ENCODE measurements at places on chromosomes 3 and 15.
A peak's percentile ranks its signal among the peaks of the same experiment; 100 is the strongest.

DNA sequence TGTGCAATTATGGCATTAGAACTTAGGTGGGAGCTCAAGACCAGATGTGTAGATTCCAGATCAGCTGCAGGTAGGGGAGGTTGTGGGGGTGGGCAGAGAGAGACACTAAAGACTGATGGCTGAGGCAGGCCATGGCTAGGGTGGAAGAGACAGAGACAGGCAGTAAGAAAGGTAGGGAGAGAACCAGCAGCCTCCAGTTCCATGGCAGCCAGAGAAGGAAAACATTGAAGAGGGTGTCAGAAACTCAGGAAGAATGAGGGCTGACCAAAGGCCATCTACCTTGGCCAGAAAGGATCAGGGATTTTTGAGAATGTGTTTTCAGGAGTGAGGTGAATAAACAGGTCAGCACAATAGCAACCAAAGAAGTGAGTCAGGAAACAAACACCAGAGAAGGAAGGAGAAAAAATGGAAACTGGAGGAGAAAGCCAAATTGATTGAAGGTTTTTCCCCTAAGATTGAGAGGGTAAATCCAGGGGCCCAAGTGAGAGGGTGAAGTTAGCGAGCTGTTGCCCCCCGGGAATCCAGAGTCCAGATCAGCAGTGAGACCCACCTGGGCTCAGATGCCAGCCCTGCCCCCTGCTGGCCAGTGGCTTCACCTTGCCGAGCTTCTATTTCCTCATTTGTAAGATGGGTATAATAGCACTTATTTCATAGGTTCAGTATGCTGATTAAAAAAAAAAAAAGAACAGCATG is 41.0 kb downstream of the ABHD2 start:
- DNase-seq, result peak; percentile 39

DNA sequence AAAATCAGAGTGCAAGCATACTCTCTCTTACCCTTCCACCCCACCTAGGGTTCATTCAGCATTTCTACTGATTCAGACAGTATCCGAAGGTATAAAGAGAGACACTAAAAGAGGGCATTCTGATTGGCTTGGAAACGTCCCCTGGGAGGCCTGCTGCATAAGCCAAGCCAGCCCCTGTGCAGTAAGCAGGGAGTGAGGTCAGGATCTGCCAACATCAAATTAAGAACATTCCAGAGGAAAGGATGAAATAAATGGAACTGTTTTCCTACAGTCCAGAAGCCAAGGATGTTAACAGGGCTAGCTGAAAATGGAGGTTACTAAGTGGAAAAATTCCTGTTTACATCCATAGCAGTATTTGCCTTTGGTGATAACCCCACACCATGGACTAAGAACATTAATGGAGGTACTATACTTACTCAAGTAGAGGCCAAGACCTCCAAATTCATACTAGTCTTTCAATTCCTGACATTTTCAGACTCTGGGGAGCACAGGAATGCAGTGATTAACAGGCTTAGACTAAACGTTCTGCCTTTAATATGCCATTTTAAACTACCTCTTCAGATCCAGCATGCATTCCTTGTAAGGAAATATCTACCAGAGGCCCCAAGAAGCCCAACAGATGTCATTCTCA is 34.5 kb downstream of the NPTN start:
- DNase-seq, result no peak

DNA sequence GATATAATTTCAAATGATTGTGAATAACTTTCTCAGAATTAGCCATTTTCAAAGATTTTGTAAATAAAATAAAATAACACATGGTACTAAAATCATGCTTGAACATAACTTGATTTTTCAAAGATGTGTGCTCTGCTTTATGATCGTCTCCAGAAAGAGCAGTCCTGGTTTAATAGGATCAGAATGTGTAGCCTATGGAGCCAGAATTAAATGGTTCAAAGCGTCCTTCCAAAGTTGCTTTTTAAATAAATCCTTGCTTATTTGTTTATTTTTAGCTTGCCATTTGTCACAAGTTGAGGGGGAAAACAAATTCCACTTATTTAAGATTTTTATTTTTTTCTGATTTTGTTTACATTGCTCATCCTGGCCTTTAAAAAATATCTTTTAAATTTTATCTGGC is 123.7 kb upstream of the SPRED1 start:
- no peak for DNase-seq

DNA sequence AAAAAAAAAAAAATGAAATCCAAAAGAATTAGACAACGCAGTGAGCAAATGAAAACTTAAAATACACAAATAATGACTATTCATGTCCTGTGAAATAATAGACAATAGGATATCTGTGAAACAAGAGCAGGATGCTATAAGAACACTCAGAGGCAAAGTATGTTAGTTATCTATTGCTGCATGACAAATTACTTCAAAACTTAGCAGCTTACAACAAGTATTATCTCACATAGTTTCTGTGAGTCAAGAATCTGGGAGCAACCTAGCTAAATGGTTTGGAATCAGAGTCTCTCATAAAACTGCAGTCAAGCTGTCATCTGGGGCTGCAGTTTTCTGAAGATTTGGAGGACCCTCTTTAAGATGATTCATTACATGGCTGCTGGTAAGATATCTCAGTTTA is 36.5 kb upstream of the ZMAT3 start:
- DNase-seq, result no peak

GRCh38 chr3:111047042-111047441 is 24.6 kb upstream of the NECTIN3 start:
- DNase-seq, result no peak

GRCh38 chr3:54830658-54831057 is 97.2 kb downstream of the LRTM1 start:
- DNase-seq, result no peak

GRCh38 chr3:23926736-23927135 is 9.8 kb downstream of the RPL15 start:
- DNase-seq, result no peak

GRCh38 chr15:88121968-88122530 is 134.5 kb downstream of the NTRK3 start:
- no peak for DNase-seq

- no peak for DNase-seq
Observed at GRCh38 chr3:45566951-45567411, 27.6 kb upstream of the LIMD1 start.

- DNase-seq, result no peak
Observed at GRCh38 chr3:130619196-130619595, 102.2 kb downstream of the COL6A6 start.

- no peak for DNase-seq
Observed at GRCh38 chr3:122660297-122660974, 20.2 kb upstream of the PARP14 start.

DNA sequence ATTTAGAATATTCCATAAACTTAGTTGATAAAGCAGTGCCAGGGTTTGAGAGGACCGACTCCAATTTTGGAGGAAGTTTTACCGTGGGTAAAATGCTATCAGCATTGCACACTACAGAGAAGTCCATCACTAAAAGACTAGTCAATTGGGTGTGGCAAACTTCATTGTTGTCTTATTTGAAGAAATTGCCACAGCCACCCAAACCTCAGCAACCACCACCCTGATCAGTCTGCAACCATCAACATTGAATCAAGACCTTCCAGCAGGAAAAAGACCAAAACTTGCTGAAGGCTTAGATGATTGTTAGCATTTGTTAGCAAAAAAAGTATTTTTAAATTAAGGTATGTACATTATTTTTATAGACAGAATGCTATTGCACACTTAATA is 60.5 kb downstream of the KLF13 start:
- DNase-seq, result no peak

DNA sequence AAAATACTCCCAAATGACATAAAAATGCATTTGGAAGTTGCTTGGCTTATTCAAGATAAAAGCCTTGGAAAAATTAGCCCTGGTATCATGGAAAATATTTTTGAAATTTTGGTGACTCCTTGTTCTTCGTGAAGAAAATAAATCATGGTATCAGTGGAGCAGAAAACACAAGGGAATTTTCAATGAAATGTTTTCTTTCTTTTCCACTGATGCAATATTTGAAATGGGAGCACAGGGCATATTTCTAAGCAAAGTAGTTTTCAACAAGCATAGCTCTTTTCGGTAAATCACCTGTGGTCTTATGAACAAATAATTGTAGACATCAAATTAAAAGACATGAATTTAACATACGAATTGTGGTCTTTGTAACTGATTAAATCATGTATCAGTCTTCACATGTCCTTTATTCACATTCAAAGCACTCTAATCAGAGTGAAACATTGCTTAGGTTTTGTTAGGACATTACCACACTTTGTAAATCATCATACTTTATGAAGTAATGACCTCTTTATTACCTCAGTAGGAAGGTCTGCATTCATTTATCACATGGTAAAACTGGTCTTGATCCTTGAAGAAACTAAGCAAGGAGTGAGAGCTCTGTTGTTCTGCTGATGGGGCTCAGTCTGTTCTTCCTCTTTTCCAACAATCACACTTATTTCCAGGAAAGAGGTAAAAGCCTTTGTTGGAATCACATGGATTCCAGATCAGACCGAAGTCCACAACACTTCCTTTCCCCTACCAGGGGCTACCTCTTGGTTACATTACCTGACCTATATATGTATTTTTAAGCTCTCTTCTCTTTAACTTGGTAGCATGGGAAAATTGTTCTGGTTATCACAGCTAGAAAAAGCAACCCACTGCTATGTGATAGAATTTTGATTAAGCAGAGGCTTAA is 413.5 kb upstream of the THBS1 start:
- DNase-seq, result no peak

GRCh38 chr3:125061170-125061569 is 5.4 kb upstream of the HEG1 start:
- no peak for DNase-seq

GRCh38 chr3:9247361-9247940 is 2.0 kb downstream of the SRGAP3 start:
- DNase-seq, result no peak

DNA sequence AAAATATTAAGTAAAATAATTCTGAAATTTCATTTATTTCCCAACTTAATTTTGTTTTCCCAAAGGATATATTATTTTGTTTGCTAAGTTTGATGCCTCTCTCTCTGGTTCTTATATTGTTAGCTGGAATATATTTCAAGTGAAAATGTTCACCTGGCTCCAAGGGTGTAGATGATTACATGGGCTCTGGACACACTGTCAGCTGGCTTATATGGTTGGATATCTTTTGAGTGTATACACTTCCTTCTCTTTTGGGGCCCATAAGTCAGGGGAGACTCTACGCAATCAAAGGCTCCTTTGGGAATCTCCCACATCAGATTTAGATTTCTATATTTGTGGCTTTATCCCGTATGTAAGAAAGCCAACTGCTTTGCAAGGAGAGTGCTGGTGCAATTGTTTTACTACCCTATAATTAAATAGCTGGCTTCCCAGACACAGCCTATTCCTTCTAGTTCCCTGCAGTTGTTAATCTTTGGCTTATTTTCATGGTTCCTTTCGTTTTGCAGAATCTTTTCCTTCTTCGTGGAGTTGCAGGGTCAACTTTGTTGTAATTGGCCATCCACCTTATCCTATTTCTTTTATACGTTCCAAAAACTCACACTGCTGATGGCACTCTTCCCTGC is 225.7 kb downstream of the DPH6 start:
- DNase-seq, result no peak

DNA sequence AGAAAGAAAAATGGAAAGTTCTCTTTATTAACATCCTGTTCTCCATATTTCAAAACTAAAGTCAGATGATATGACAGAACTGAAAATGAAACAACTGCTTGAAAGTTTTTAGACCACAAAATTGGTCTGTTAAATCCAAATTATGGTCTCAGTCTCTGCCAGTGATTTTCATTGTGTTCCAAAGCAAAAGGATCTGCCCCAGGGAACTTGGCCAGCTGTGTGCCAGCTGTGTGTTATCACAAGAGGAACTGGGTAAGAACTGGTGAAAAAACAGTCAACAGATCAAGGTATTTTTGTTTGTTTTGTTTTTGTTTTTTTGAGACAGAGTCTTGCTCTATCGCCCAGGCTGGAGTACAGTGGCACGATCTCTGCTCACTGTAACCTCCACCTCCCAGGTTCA is 323.3 kb downstream of the CTNNB1 start:
- DNase-seq, result no peak

DNA sequence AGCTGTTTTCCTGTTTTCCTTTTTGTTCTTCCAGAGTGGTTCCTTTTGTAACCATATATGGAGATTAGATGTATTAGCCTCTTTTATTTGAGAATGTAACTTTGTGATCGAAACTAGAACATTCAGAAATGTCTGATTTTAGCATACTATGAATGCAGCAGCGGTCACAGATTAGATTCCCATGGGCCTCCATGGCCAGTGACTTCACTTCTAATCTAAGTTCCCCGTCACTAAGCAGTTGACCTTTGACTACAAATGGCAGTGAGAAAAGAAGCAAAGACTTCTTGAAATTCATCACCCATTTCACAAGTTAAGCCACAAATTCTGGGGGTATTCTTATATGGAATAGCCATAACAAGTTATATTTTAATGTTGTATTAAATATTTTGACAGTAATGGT is 114.6 kb upstream of the FLNB start:
- DNase-seq, result no peak

DNA sequence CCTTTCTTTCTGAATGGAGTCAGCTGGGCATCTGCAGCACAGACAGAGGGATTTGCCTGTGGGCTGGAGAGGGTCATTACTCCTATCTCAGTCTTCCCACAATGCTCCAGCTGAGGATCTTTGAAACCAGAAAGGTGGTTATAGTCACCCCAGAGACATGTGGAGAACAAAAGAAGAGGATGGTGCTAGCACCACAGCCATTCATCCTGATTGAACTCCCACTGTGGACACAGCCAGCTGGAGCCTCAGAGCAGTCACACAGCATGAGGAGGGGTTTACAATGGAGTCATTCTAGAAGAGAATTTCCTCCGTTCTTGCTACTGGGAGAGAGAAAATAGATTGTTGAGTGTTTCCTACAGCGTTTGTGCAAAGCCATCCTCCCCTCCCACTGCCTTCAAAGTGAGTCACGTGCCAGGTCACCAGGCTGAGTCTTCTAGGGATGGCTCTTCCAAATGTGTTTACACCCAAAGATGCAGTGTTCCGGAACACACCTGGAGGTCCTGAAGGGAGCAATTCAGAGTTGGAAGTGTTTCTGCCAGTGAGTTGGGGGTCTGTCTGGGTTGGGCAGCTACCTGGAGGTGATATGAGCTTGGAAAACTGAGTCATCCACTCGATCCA is 18.9 kb upstream of the GREM1 start:
- DNase-seq, result no peak

DNA sequence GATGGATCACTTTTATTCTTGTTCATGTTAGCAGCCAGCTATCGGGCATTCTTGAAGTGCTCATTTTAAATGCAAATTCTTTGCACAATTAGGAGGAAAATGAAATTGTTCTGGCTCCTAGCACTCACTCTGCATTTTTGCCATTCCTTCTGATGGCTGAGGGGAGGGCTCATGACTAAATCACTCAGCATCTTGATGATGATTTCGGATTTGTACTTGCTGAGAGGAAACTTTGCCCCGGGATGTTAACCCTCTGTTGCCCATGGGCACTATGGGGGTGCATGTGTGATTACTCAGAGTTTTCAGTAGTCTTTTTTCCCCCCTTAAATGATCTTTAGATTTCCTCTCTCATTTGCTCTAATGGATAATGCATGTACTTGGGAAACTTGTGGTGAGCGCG is 299.6 kb upstream of the C2CD4B start:
- DNase-seq, result no peak

DNA sequence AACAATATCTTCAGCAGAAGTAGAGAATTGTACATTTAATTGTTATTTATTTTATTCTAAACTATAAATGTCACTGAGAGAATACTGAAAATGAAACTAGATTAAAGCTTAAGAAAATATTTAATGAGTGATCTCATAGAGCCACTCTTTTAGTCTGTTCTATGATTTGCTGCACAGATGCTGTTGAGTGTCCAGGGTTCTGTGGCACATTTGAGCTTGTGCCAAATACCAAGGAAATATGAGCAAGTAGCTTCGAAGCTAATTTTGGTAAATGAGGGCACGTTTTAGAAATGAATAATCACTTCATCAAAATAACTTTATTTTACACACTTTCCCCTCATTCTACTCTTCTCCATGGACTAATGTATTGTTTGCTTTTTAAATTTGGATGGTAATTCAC is 53.6 kb upstream of the THRB start:
- DNase-seq, result no peak
